ENCODE measurements at places on chromosomes 11 and 22.

GRCh38 chr22:38699784-38700183 lies 959 bp downstream of the JOSD1 start:
- no peak for DNase-seq

DNA sequence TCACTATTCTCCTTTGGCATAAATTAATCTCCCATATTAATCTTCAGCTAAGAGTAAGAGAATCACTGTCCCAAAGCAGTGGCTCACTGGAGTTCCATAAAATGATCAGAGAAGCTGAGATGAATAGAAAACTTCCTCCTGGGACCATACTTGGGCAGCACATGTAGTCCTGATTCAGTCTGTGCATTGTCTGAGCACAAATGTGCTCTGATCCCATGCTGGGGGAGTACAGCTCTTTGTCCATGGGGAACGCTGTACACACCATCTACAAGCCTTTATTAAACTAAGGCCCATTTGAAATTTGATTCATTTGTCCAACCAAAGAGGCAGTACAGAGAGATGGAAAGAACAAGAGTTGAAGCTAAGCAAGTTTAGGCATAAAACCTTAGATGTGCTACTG lies 147.4 kb upstream of the PGR start:
- no peak for DNase-seq

GRCh38 chr11:71491940-71492339 lies 35.1 kb upstream of the KRTAP5-7 start:
- no peak for DNase-seq

- DNase-seq, result no peak
Observed at GRCh38 chr22:30080805-30081204, 541 bp downstream of the HORMAD2 start.

DNA sequence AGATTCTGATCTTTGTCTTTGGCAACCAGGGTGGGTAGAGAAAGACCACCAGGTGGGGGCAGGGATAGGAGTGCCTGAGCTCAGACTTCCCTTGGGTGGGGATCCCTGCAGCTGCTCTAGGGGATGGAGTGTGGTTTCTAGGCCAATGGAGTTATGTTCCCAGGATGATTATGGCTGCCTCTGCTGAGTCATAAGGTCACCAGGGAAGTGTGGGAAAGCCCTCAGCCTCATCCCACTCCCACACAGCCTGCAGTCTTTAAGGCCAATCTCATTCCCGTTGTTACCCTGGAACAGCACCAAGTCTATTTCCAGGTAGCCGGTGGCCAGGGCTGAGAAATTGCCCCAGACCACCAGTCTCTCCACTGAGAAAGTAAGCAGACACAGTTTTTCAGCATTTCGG lies 2269.3 kb upstream of the RAG2 start:
- DNase-seq, result no peak
